Fibroblast of skin of right biceps (primary cell): ENCODE measurements at places on chromosomes 7 and 10.

DNA sequence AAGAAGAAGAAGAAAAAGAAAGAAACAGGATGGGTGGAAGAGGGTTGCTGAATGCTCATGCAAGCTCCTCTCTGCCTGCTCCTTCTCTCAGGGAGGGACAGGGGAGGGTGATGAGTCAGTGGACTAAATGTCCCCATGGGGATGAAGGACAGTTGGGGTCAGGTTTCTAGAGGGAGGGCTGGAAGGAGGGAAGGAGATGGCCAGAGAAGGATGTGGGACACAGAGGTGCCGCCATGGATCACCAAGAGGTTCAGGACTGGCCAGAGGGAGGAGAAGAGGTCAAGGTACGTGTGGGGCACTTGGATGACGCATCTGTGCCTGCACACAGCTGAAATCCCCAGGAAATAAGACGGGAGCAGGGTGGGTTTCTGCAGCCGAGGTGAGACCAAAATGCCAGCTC, 88.9 kb upstream of the GTF2I start:
- DNase-seq: peak; percentile 14

DNA sequence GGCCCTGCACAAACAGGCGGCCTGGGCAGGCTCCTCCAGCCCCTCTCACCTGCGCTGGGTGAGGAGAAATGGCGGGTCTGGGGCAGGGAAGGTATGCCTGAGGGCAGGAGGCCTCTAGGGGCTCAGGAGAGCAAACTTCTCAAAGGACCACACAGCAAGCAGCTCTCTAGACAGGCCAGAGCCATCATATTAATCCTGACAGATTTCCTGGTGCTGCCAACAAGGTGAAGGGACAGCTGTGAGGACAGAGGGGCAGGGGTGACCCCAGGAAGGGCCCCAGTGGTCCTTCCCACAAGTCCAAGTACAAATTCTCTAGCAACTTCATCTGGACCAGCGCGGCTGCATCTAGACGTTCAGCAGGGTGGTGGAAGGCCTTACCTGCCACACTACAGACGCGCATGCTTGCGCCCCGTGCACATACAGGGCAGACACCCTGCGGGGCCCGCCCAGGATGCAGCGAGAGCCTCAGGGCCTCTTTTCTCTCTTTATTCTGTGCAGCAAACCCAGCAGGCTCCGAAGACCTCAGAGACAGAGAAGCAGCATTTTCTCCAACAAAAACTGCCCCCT, 62.1 kb downstream of the ZRANB1 start:
- no peak for DNase-seq

DNA sequence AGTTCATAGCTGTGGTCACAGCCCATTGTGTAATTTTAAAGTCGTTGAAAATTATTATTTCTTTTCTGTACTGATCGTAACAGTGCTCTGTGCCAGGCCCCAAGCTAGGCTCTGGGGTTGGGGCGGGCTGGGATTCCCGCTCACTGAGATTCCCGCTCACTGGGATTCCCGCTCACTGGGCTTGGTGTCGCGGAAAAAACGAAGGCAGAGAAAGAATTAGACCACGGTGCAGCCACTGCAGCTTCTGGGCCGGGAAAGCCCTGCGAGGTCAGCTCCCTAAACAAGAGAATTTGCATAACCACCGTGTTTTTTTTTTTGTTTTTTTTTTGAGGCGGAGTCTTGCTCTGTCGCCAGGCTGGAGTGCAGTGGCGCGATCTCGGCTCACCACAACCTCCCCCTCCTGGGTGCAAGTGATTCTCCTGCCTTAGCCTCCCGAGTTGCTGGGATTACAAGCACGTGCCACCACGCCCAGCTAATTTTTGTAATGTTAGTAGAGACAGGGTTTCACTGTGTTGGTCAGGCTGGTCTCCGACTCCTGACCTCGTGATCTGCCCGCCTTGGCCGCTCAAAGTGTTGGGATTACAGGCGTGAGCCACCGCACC, 31.2 kb downstream of the FOXK1 start:
- peak; percentile 21 for DNase-seq

- DNase-seq: peak; percentile 55
Observed at GRCh38 chr7:85641331-85641730, 454.5 kb upstream of the SEMA3D start.

GRCh38 chr10:11720260-11720741, 21.9 kb upstream of the ECHDC3 start:
- no peak for DNase-seq

- DNase-seq: no peak
Observed at GRCh38 chr10:24202181-24202570, 6.8 kb upstream of the KIAA1217 start.

GRCh38 chr10:98943681-98944080, 292.0 kb downstream of the HPSE2 start:
- DNase-seq: no peak

DNA sequence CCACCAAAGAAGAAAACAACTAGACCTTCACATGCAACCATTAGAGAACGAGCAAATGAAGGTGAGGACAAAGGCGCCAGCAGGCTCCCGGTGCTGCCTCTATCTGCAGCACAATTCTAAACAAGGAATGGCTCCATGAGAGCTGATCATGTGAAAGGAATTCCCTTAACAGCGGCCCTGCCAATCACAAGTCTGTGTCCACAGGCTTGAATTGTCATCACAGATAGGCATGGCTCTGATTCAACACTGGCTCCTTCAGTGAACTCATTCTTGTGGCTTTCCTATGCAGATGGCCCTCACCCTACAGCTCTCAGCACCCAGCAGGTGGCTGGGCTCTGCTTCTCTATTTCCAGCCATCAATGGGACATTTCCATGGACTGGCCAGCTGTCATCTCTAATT, 36.2 kb downstream of the LAMB1 start:
- DNase-seq: peak; percentile 87

DNA sequence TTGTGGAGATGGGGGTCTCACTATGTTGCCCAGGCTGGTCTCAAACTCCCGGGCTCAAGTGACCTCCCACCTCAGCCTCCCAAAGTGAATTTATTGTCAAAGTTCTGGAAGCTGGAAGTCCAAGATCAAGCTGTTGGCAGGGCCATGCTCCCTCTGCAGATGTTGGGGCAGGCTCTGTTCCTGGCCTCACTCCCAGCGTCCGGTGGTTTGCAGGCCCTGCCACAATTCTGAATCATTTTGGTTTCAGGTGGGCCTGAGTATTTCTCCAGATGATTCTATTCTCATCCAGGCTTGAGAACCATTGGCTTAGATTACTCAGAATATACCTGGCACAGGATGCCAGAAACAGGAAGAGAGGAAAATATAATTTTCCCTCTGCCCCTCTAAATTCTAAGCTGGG, 737.4 kb downstream of the TNS3 start:
- DNase-seq: peak; percentile 41

DNA sequence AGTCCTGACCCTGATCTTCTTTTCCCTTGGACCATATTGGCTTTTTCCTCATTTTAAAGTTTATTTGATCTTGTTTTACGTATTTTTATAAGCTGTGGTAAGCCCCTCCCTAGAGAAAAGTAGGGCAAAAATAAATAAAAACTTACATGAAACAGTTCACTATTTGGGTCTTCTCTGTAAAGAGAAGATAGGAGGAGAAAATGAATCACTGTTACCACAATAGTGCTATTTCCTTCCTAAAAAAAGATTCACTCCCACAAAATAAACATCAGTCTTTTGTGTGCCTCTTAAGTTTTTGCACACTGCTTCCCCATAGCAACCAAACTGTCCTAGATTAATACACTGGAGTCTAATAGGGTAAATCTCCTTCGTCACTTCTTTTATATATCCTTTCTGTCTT, 1.4 kb upstream of the SVIL start:
- DNase-seq: peak; percentile 74

DNA sequence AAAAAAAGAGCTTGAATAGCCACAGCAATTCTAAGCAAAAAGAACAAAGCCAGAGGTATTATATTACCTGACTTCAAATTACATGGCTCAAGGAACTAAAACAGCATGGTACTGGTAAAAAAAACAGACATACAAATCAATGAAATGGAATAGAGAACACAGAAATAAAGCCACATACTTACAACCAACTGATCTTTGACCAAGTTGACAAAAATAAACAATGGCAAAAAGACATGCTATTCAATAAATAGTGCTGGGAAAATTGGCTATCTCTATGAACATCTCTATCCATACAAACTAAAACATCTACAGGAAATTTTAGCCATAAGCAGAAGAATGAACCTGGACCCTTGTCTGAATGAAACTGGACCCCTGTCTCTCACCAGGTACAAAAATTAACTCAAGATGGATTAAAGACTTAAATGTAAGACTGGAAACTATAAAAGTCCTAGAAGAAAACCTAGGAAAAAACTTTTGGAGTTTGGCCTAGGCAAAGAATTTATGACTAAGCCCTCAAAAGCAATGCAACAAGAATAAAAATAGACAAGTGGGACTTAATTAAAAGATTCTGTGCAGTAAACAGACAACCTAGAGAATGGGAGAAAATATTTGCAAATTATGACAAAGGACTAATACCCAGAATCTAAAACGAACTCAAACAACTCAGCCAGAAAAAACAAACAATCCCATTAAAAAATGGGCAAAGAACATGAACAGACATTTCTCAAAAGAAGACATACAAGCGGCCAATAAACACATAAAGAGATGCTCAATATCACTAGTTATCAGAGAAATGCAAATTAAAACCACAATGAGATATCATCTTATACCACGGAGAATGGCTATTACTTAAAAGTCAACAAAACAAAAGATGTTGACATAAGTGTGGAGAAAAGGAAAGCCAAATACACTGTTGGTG, 72.8 kb upstream of the DDC start:
- no peak for DNase-seq

DNA sequence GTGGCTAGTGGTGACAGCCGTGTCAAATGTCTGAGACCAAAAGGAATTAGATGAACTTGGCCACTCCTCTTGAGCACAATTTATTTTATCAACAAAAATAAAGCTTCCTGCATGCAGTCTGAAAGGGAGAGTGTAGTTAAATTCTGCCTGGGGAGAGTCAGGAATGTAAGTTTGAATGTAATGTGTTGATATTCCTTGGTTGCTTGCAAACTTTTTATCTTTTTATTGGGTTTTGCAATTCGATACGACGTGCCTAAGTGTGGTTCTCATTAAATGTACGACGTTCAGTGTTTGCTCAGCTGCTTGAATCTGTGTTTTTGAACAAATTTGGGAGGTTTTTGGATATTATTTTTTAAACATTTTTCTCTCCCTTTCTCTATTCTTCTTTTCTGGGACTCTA, 839.9 kb downstream of the CCSER2 start:
- no peak for DNase-seq

DNA sequence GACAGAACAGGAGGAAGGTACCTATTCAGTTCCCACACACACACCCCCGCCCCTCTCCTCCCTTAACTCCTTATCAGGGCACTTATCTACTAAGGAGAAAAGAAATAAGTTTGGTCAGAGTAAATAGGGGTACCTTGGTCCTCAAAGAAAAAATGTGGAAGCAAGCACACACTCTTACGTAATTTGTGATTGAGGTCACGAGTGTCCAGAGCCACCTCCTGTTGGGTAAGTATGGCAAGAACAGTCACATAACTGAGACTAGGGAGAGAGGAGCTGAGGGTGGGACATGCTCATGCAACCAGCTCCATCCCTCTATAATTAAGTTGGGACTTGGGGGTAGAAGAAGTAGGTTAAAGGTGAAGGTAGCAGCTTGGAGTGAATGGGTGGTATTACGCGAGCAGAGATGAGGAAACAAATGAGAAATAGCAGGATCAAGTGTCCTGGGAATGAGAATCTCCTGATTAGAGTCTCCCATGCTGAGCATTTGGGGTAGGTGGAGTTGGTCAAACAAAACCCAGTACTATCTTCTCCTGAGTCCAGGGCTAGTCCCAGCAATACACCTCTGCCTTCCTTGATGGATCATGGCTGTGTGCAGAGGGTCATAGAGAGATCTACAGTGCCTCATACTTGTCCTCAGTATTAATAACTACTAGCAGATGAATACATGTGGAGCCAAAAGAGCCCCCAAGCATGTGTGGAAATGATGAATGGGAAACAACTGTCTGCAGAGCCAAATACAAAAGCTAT, 77.1 kb downstream of the GSAP start:
- no peak for DNase-seq

- peak; percentile 16 for DNase-seq
Observed at GRCh38 chr10:11685787-11686218, 56.4 kb upstream of the ECHDC3 start.

- no peak for DNase-seq
Observed at GRCh38 chr10:119403921-119404320, 138.6 kb downstream of the RGS10 start.

- DNase-seq: peak; percentile 98
Observed at GRCh38 chr7:131235489-131236317, 92.0 kb upstream of the MKLN1 start.

GRCh38 chr10:3898821-3899220, 113.8 kb upstream of the KLF6 start:
- no peak for DNase-seq

DNA sequence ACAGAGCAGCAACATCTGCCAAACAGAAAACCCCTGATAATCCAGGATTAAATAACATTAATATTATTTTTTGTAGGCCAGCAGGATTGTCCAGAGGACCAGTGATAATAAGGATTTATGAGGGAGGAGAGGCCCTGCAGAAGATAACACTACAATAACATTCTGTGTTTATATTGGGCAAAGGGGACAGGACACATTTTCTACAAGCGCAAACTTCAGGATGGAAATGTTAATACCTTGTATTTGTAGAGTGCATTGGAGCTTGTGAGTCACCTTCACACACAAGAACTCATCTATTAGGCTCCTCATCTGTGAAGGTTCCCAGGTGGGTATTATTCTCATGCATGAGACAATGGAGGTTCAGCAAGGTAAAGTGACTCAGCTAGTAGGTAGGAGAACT, 51.0 kb downstream of the BAMBI start:
- no peak for DNase-seq

- no peak for DNase-seq
Observed at GRCh38 chr10:60733517-60733822, 44.8 kb upstream of the CDK1 start.

DNA sequence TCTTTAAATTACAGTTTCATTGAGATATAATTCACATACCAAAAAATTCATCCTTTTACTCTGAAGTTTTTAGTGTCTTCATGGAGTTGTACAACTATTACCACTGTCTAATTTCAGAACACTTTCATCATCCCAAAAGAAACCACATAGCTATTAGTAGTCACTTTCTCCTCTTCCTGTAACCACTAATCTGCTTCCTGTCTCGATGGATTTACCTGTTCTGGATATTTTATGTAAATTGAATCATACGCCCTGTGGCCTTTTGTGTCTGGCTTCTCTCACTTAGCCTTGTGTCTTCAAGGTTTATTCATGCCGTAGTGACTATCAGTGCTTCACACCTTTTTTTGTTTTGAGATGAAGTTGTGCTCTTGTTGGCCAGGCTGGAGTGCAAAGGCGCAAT, 135.5 kb downstream of the DOCK1 start:
- peak; percentile 8 for DNase-seq

- DNase-seq: no peak
Observed at GRCh38 chr7:25287291-25287690, 59.0 kb upstream of the NPVF start.

DNA sequence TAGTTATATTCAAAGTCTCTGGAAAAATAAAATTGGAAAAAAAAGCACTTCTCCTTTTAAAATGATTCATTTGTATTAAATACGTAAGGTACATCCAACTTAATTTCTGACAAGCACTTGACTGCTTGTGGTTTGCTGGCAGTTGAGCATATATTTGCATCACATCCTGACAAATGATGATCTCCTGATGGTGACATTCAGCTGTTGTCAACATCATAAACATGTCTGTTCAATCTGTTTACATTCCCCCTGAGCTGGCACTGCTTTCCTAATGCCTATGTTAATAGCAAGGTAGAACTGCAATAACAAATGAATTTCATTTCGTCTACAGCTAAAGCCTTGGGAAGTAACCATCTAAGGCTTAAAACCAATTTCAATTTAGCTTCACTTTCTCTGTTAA, 24.4 kb downstream of the TSPAN12 start:
- DNase-seq: no peak

GRCh38 chr10:15027741-15028140, 16.0 kb upstream of the OLAH start:
- no peak for DNase-seq
